ENCODE measurements at places on chromosomes 7 and 10.

GRCh38 chr10:25498645-25499044, 323.8 kb downstream of the GPR158 start:
- no peak for DNase-seq

- DNase-seq: no peak
Measured at GRCh38 chr10:72067463-72068125, 20.8 kb downstream of the SPOCK2 start.

DNA sequence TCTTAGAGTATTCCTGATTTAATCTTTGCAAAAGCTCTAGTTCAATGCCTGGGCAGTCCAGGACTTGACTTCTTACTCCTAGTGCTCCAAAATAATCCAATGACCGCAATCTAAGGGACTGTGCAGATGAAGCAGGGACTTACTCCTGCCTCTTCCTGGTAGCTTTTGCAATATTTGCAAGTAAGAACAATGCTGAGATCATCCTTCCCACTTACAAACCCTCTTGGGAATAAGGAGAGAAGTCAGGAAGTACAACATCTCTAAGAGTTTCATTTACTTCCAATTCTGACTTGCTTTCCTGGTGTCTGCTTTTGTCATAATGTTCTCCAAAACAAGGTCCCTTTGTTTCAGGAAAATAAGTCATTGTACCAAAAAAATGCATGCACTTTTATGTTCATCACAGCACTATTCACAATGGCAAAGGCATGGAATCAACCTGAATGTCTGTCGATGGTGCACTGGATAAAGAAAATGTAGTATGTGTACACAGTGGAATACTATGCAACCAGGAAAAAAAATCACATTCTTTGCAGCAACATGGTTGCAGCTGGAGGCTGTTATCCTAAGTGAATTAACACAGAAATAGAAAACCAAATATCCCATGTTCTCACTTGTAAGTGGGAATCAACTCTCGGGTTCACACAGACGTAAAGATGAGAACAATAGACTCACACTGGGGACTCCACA, 7.1 kb upstream of the KCNMA1 start:
- no peak for DNase-seq

DNA sequence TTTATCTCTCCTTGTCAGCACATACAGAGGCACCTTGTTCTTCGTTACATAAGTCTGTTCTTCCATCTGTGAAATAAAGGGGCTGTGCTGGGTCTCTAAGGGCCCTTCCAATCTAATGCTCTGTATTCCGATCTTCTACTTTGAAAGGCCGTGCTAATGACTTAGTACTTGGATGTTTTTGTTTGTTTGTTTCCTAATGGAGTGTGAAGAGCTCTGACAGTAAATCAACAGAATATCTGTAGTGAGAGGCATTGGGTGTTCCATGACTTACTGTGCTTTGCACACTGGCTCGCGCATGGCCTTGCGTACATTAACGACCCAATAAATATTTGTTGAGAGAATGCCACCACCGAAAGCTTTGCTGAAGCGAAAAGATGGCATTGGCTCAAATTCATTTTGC, 162.1 kb downstream of the CHN2 start:
- no peak for DNase-seq

GRCh38 chr7:45656431-45656830, 82.3 kb downstream of the ADCY1 start:
- DNase-seq: no peak

GRCh38 chr10:53430127-53430891, 657.7 kb upstream of the MBL2 start:
- no peak for DNase-seq

- no peak for DNase-seq
Measured at GRCh38 chr7:16543456-16543855, 16.8 kb downstream of the LRRC72 start.

- DNase-seq: peak; percentile 23
Measured at GRCh38 chr10:122181876-122182275, 89.2 kb upstream of the BTBD16 start.

- DNase-seq: no peak
Measured at GRCh38 chr7:1122832-1123501, 35.1 kb downstream of the GPER1 start.

- DNase-seq: no peak
Measured at GRCh38 chr7:138974103-138974502, 7.1 kb downstream of the KIAA1549 start.

DNA sequence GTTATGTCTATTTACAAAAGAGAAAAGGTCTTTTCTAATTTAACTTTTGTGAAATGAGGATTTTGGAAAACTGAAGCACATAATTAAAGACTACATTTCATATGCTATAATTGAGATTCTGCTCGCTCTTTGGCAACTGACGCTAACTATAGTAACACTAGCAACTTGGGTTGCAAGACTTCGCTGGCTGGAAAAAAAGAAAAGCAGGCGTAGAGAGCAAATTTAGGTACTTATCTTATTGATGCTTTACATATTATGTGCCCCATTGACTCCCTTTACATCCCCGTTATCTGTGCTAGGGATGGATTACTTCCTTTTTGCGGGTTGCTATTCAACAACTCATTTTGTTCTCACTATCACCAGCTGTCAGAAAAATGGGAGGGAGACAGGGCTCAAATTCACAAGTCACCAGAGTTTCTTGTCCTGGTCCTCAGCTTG, 10.5 kb downstream of the SEMA3C start:
- no peak for DNase-seq

DNA sequence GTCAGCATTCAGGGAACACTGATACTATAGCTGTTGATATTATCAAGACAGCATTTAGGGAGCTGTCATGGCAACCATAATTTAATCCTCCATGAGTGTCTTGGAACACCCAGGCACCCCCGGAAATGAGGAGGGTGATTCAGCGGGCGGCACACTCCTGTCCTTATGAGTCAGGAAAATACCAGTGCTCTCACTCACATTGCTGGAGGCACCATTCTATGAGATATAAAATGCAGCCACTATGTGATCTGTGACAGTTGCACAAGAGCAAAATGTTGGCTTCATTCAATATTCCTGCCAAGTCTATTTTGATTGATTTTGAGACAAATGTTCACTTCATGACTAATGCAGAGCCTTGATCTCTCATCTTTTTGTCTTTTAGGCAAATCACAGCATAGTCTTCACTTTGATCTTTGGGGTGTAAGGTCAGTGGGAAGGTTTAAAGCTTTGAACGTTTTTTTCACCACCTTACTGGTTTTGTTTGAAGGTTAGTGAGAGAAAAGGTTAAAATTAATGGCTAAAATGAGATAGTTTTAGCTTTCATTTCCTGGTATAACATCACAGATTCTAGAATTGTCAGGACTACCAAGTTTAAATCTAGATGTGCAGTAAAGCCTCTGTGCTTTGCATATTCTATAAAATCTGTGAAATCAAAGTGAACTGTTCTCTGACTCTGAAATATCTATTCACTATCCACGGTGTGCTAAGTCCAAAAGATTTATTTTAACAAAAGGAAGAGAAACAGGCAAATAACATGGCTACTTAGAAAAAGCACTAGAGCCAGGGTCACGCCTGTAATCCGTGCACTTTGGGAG, 12.4 kb upstream of the ARHGAP12 start:
- DNase-seq: peak; percentile 99

GRCh38 chr7:142111499-142111898, at the start of gene MGAM2:
Gene MGAM2, plus strand, starts transcription at chr7:142111718. Its CDS starts 5,156 bp downstream, at chr7:142116874.
- no peak for DNase-seq

DNA sequence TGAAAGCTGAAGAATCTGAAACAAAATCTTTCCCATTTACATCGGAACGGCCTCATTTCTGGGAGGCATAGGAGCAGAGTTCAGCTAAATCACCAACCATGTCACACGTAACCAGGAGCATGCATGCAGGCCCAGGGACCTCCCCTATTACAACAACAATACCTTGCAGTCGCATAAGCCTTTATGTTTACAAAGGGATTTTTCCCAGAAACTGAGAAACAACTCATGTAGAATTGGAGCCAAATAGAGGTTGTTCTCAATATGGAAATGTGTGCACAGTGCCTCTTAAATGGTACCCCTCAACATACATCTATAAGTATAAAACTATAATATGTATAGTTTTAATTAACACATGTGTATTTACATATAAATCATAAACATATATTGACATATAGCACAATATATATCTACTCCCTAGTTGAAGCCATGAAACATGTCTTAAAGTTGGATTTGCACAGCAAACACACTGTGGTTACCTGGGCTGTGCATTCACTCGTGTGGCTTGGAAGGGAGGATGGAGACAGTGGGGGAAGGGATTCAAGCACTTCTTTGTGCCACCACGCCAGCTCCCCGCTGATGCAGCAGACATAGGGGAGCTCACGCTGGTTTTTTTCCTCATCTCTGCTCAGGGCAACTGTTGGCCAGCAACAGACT, 35.0 kb upstream of the DGKI start:
- DNase-seq: no peak

DNA sequence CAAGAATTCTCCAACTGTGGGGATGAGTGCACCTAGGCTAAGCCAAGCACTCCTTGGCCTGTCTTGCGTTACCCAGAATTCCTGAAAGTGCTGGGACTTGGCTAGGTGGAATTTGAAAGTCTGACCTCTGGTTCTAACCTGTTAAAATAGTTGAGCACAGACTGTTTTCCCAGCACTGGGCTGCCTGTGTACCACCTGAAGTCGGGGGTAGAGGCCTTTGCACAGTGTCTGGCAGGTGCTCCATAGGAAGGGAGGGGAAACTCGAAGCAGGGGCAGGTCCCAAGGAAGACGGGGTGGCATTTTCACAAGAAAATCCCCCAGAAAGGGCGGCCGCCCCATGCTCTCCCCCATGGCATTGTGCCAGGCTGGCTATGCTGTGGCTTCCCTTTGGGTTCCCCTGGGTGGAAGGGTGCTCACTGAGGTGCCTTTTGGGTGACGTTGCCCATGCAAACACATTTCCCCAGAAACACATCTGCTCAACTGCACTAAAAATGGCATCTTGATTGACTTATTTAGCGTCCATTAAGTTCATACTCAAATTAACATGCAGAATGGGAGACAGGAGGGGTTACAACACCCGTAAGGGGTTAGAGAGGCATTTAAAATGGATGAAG, 62.9 kb downstream of the SYPL1 start:
- no peak for DNase-seq

DNA sequence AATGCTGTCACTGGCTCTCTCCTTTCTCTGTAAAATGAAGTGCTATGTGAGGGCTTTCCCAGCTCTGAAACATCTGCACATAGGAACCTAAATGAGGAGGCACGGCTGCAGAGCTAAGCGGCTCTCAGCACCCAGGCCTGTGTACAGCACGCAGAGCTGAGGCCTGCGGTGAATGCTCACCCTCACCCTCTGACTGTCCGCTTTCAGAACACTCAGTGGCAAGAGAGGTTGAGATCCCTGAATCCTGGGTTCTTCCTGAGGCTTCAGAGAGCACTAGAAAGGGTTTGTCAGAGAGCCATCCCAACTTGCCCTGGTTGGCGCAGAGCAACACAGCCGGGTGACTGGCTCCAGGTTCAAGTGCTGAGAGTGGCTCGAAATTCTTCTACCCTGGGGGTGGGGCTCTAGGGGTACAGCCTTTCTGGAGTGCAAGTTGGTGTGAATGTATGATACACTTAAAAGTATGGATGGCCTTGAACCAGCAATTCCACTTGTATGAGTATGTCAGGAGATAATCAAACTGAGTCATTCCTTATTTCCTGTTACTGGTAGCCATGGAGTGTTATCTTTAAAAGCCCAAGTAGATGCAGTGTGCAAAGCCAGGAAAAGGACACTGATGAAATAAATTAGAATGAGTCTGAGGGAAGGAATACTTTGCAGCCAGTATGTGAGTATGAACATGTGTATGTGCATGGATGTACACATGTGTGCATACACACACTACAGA, 1.7 kb upstream of the CCDC201 start:
- peak; percentile 93 for DNase-seq

GRCh38 chr10:30803892-30804322, 174.4 kb upstream of the LYZL2 start:
- peak; percentile 94 for DNase-seq

GRCh38 chr7:22630069-22630468, 96.9 kb upstream of the IL6 start:
- DNase-seq: no peak

- no peak for DNase-seq
Measured at GRCh38 chr7:139845443-139845805, 16.4 kb downstream of the TBXAS1 start.

DNA sequence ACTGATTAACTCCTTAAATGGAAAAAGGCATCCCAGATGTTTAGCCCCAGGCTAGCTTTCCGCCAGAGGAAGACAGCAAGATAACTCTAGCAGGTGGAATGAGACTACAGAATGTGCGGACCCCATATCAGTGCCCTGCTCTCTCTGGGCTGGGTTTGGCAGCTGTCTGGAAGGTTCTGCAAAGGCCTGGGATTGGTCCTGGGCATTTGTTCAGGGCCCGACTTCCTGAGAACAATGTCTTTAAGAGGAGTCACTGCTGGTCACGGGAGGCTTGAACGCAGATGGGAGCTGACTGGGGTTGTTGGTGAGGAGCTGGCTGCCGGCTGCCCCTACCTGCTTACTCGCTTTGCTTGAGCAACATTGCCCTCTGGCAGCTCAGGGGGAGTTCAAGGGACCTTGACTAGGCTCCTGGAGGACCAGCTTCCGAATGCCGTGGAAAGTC, 130.6 kb upstream of the BTBD16 start:
- DNase-seq: peak; percentile 79

GRCh38 chr7:100509231-100509630, 25.5 kb downstream of the NYAP1 start:
- DNase-seq: peak; percentile 83

- no peak for DNase-seq
Measured at GRCh38 chr10:95404462-95404858, 113.7 kb upstream of the PDLIM1 start.

DNA sequence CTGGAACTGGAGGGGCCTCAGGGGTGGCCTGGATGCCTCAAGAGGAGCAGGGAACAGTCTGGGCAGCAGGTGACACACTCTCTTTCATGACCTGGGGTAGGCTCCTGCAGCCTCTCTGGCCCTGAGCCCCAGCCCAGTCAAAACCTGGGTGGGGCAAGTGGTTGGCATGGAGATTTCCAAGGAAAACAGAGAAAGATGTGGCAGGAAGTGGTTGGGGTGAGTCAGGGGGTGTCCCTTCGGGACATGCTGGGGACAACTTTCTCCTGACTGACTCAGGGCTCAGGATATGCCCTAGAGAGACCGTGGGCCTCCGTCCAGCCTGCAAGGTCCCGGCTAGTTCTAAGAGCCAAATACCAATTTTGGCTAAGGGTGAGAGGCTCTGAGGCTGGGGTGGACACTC, 2.9 kb downstream of the AQP1 start:
- DNase-seq: peak; percentile 87

DNA sequence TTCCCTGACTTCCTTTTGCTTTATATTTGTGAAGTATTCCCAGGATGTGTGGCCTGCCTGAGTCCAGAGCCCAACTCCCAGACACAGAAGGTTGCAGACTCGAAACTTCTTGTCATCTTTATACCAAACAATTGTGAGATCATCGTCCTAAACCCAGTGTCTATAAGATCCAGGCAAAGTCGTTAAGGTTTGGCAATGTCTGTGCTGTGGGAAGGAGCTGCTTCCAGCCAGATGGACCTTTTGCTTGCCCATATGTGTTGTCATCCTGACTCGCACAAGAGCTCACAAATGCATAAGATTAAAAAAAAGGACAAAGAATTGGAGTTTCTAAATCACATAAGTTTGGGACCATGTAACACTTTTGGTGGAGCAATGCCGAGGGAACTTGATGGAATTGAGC, 37.0 kb downstream of the WNT2 start:
- DNase-seq: peak; percentile 20

Measured in EH (cell line).